ENCODE measurements at places on chromosomes 16 and 17. TPM values are rescaled to one million over a fixed set of nuclear protein-coding genes. Genes with fewer than 3 reads are reported as not detected.

The HID1 gene
- total RNA-seq, result 40.9 TPM

The HBM gene
- 3.7 TPM for total RNA-seq

The PLEKHM1 gene
- total RNA-seq, result 31.8 TPM

The CCL17 gene
- not detected for total RNA-seq

The KRTAP3-2 gene
- total RNA-seq, result not detected

The NPIPA3 gene
- 4.5 TPM for total RNA-seq

The CCL13 gene
- total RNA-seq, result not detected

The GUCY2D gene
- 1.7 TPM for total RNA-seq

All from testis (tissue), 5 donors.